ENCODE measurements at places on chromosomes 12 and 14. TPM values are rescaled to one million over a fixed set of nuclear protein-coding genes. Genes with fewer than 3 reads are reported as not detected.
A peak's percentile ranks its signal among the peaks of the same experiment; 100 is the strongest.

- peak; percentile 56 for DNase-seq
Measured at GRCh38 chr14:104135121-104135903, 3.1 kb upstream of the KIF26A start.

GRCh38 chr12:10633541-10633940 lies 20.1 kb upstream of the MAGOHB start:
- no peak for DNase-seq

DNA sequence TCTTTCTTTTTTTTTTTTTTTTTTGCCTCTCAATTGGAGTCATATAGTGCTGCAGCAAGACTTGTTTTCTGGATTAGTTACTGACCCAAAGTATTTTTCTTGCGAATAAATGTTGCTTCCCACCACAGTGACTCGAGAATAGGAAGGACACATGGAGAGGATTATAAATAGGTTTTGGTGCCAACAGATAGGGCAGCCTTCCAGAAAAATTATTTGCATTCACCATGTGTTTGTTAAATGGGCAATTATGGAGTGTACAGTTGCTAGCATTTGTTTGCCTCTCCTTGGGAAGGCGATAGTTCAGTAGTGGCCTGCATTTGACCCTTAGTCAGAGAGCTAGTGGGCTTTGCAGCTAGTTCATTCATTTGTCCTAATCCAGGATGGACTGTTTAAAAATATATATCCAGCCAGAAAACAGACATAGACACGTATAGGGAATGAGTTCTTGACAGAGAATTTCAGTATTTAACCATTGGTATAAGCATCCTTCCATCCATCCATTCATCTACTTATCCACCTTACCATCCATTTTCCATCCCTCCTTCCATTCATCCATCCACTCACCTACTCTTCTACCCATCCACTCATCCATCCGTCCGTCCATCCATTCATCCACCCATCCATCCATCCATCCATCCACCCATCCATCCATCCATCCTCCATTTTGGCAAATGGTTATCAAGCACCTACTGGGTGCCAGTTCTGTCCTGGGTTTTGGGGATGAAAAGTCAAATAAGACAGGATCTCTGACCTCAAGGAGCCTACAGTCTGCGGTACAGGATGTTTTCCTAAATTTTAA lies 67.5 kb downstream of the CHST11 start:
- DNase-seq: no peak

DNA sequence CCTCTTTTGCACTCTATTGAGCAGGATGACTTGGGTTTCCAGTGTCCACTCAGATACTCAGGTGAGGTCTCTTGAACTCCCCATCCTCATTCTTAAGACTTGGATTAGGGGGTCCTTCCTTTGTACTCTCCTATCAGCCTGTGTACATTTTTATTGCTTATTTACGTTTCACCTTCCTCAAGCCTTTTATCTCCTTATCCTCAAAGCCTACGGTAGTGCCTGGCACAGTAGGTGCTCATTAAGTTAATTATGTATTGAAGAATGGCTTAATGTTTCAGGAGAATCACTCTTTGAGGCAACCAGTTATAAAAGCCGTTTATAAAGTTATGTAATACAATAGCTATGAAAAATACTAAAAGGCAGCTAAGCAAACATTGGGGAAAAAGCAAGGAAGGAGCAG lies 315.7 kb downstream of the NPAS3 start:
- no peak for DNase-seq

DNA sequence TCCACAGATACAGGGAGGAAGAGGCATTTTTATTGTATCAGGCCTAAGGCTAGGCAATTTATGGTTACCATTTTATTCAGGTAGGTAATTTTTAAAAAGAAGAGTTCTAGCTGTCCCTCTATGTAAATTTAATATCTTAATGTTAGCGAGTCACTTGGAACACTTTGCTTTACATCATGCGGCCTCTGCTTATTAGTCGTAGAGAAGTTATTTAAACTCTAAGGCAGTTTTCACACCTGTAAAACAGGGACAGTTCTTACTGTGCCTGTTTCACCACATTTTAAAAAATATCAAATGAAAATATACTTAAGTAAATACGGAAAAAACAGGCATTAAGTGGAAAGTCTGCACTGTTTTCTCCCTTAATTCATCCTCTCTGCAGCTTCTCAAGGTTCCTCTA lies 71.4 kb upstream of the POC1B start:
- no peak for DNase-seq

DNA sequence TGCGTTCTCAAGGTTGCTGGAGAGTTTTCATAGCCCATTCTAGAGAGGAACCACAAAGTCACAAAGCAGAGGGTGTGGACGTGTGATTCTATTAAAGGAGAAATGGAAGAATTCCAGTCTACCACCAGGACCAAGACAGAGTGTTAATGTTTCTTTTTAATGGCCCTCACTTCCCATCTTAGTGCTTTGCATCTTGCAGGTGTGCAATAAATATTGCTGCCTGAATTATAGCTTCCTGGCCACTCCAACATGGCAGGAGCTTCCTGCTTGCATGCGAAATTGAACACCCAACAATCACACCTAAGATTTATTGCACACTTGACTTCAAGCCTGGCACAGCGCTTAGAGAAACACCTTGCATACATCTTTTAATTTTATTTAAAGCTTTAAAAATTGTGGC lies 22.4 kb upstream of the PPP1CC start:
- DNase-seq: no peak

DNA sequence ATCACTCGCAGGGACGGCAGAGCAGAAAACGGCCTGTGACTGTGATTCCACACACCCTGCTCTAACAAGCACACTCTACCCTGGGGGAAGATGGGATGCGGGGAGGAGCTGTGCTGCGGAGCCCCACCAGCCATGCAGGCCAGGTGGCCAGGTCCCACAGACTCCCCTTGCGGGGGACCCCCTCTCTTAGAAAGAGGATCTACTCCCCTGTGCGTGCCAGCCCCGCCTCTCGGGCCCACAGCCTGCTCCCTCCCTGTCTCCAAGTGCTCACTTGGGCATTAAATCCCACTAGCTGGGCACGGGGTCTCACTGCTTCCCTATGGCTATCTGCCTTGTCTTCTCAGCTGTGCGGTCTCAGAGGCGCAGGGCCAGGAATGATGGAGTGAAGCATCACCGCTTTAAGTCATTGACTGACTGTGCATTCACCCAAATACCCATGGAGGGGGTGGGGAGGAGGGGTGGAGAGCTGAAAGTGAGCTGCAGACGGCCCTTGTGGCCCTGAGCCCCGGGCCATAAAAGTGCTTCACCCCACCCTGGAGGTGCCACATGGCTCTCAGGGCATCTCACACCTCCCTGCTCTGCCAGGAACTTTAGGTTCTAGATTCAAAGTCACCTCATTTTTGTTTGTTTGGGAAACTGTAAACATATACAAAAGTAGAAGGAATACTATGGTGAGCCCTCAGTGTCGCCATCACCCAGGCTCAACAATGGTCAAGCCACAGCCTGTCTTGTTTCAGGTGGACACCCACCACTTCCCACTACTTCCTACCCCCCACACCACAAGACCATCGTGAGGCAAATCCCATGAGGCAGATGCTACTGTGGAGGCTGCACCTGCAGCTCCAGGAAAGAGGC lies 9.4 kb downstream of the STX2 start:
- DNase-seq: no peak

GRCh38 chr14:94423453-94424056 lies 29.0 kb downstream of the SERPINA11 start:
- DNase-seq: peak; percentile 86

KRT72 gene
- polyA plus RNA-seq: not detected

- DNase-seq: no peak
Measured at GRCh38 chr12:118350908-118351559, 21.7 kb downstream of the TAOK3 start.

- no peak for DNase-seq
Measured at GRCh38 chr12:65648461-65648860, 175.8 kb upstream of the HMGA2 start.

RERGL gene
- 7.6 TPM for polyA plus RNA-seq

HOXC5 gene
- polyA plus RNA-seq: 0.11 TPM

DNA sequence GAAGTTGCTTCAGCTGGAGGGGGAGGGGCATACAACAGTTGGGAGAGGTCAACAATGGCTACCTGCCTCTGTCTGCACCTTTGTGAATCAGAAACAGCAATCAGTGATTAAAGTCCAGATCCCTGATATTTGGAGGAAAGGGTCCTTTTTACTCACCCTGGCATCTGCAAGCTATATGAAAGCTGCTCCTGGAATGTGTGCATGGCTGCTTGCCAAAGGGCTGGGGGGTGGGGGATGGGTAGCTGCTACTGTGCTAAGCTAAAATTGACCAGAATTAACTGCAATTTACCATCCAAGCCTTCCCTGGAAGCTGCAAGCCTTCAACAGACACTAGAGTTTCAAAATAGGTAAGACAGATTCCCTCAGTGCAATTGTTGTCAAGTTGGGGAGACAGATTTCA lies 13.5 kb upstream of the GTF2A1 start:
- no peak for DNase-seq
